ENCODE measurements at places on chromosomes 13 and 19.

- no peak for DNase-seq
These were observed 89.4 kb upstream of the TSHZ3 start for GRCh38 chr19:31438401-31439269.

DNA sequence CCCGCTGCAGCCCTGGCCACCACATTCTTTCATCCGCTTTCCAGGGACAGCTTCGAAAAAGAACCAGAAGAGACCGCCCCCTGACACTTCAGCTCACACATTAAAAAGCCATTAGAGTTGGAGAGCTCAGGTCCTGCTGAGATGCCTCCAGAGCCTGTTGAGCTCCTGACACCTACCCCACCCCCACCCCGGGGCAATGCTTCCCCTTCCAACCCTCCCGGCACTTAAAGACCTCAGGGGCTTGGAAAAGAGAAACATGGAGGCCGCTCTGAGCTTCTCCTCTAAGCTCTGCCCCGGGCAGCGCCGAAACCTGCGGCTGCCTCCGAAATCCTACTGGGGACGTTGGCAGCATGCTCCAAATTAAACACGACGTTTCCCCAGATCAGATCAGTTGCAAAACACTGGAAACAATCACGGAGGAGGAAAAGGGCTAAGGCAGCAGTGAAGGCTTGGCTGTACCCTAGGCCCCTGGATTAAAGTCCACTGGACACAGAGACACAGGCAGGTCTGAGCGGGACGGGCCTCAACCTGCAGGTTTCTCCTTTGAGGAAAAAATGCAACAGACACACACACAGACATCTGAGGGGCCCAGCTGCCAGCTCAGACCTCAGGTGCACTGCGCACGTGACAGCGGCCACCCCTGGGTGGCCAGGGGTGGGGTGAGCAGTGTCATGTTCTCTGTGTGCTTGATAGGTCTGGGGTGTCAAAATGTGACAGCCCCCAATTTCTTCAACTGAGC is 9.6 kb downstream of the SH3GL1 start:
- DNase-seq: no peak

DNA sequence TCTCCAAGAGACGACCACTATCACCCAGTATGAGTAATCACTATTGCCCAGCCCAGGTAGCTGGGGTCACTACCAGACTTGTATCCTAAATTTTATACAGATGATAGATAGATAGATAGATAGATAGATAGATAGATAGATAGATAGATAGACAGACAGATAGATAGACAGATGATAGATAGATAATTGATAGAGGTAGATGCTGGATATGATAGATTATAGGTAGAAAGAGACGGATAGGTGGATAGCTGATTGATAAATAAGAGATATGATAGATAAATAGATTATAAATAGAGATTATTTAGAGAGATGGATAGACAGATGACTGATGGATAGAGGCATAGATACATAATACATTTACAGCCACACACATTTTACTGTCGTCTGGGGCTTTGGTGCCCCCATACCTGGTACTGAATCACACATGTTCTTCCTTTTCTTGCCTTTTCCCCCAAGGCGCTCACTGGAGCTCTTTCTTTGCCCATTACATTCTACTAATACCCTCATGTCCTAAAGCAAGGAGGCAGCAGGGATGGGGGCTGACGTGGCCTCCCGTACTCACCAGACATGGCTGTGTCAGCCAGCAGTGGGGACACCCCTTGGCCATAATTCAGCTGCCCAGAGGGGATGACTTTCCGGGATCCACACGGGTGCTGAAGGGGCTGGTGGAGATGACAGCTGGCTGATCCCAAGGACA is 44.6 kb upstream of the CCNE1 start:
- DNase-seq: no peak

DNA sequence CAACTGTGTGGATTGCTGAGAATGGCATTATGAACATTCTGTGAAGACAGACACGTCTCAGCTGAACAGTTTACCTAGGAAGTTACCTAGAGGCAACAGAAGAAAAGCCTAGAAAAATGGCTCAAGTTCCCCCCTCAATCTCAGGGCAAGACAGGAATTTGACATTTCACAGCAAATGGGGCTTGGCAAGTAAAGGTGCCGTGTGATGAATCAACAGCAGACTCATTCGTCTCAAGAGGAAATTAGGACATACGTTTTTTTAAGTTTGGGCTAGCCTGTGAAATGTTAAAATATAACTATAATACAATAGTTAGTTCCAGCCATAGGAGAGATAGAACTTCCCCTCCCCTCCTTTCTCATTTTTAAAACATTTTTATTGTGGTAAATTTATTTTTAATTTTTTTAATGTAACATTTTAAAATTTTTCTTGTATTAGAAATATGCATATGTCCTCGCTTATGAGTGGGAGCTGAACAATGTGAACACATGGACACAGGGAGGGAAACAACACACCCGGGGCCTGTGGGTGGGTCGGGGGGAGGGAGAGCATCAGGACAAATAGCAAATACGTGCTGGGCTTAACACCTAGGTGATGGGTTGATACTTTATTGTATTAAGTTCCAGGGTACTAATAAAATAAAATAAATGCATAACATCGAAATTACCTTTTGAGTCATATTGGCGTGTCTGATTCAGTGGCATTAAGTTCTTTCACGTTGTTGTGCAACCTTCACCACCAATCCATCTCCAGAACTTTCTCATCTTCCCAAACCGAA is 116.0 kb downstream of the COL4A2 start:
- DNase-seq: no peak

- peak; percentile 70 for DNase-seq
These were observed 67.8 kb downstream of the SPACA7 start for GRCh38 chr13:112443995-112444311.

DNA sequence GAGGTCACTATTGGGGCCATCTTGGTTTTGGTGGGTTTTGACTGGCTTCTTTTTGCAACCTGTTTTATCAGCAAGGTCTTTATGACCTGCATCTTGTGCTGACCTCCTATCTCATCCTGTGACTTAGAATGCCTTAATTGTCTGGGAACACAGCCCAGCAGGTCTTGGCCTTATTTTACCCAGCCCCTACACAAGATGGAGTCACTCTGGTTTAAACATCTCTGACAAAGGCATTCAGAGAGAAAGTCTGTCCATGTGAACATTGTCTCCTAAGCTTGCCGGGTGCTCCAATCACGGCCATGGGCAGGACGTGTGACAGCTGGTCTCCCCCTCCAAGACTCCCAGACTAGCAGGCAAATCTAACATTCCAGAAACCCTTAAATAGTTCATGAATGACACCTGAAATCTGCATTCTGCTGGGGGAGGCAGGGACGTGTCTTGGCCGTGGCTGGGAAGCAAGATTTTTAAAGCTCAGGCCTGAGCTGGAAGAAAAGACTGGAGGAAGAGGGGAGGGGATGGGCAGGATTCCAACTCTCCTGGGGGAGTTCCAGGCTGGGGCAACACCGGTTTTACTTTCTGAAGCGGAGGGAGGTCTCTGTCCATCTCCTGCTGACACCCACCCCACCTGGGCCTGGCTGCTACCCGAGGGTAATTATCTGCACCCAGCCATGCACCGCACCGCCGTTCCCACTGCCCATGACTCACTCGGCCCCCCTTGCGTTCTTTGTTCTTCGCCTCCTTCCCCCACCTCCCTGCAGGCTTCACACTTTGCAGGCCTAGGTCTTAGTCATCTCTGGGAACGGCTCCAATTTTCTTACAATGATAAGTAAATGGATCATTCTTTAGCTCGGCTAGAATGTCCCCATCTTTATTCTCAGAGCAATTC is 11.6 kb upstream of the OR1M1 start:
- peak; percentile 78 for DNase-seq

GRCh38 chr19:5692723-5693194 is 2.7 kb downstream of the RPL36 start:
- DNase-seq: no peak

- DNase-seq: no peak
These were observed 2082.0 kb upstream of the PCDH20 start for GRCh38 chr13:63497601-63498000.

- DNase-seq: no peak
These were observed 45.9 kb downstream of the SPTBN4 start for GRCh38 chr19:40512473-40513344.

DNA sequence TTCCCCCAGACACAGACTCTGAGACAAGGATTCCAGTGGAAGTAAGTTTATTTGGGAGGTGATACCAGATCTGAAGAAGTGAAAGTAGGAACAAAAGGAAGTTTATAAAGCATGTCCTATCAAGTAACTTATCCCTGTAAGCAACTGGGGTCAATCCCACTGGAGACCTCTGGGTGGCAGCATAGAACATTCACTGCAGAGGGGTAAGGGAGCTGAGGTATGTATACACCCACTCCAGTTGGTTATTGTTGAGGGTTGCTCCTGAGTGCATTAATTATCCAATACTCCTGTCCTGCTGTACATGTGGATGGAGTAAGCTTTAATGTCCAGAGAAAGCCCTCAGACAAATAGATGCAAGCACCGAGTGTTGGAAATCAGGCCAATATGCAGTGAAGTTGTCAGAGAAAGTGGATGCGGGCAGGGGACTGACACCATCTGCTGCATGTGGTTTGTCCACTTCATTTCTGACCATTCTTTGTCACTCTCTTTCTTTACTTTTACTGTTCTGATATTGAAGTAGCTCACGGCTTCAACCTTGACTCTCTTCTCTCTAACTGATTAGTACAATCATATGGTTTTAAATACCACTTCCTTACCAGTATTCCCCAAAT is 46.7 kb downstream of the NOTCH3 start:
- no peak for DNase-seq

Data from cardiac septum (tissue), 1 donor.